Immature natural killer cell (primary cell): ENCODE measurements at places on chromosomes 1 and 21.

DNA sequence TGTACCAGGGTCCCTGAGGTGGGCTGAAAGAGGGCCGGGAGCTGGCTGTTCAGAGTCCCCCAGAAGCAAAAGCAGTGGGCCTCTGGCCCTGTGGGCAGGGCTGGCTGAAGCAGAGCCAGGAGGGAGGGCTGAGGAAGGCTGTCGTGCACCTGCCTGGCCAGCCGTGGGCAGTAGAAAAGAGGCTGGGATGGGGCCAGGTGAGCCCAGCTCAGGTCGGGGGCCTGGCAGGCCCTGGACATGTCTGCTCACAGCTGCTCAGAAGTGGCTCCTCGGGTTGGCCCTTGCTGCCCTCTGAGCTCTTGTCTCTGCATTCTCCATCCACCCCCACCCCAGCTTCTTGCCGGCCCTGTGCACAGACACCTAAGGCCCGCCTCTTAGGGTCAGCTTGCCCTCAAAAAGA, 60.0 kb downstream of the TCP10L start:
- DNase-seq: no peak
- no peak overlapping the region for H3K4me3 ChIP-seq
- H3K36me3 ChIP-seq: peaks cover 12% of the 10 kb centered on the region
- H3K4me1 ChIP-seq: no peaks in the 10 kb centered on the region
- H3K27ac ChIP-seq: no peak overlapping the region
- H3K27me3 ChIP-seq: peaks cover 4% of the 10 kb centered on the region

DNA sequence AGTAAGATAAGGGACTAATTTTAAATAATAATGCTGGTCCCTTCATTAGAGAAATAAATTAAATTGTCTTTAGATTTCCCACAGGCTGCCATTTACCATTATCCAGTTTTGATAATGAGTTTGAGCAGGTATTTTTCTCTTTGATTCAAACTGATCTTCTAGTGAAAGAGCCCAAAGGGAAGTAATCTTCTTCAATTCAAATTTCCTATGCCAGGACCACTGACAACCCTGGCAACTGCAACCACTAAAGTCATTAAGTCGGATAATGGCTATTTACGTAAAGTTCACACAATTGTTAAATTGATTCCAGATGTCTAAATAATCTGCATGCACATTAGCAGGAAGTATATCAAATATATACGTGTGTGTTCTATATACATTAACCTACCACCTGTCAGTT, 399.3 kb downstream of the PTPRC start:
- DNase-seq: no peak
- peaks cover 8% of the 10 kb centered on the region for H3K27me3 ChIP-seq
- no peak overlapping the region for H3K4me3 ChIP-seq
- no peak overlapping the region for H3K27ac ChIP-seq

DNA sequence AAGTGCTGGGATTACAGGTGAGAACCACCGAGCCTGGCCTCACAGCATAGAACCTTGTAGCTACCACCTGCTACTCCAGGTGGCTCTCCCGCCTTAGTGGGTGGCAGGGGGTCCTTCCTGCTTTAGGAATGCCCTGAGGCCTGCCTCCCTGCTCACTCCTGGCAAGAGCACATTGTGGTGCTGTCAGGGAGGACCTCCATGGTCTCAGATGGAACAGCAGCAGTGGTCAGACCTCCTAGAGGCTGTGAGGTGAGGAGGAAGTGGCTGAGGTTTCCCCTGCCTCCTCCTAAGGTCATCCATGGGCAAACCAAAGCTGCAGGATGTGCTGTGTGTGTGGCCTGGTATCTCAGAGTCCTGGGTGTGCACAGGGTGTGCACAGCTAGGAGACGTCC, 6.7 kb downstream of the SOX13 start:
- H3K4me1 ChIP-seq: peaks cover 71% of the 10 kb centered on the region
- H3K27ac ChIP-seq: peak overlapping the region; percentile 19
- peak overlapping the region; percentile 42 for H3K4me3 ChIP-seq

- H3K4me1 ChIP-seq: peaks cover 23% of the 10 kb centered on the region
- peaks cover 7% of the 10 kb centered on the region for H3K36me3 ChIP-seq
- H3K27me3 ChIP-seq: peaks cover 24% of the 10 kb centered on the region
- H3K4me3 ChIP-seq: peak overlapping the region; percentile 64
- no peak overlapping the region for H3K27ac ChIP-seq
Observed at GRCh38 chr21:46099476-46099875, 1.6 kb downstream of the COL6A2 start.

- no peak overlapping the region for H3K4me3 ChIP-seq
- DNase-seq: no peak
- no peak overlapping the region for H3K27ac ChIP-seq
- peaks cover 1% of the 10 kb centered on the region for H3K27me3 ChIP-seq
- H3K4me1 ChIP-seq: no peaks in the 10 kb centered on the region
- no peaks in the 10 kb centered on the region for H3K36me3 ChIP-seq
Observed at GRCh38 chr1:64098846-64099582, 104.4 kb upstream of the UBE2U start.

GRCh38 chr1:3198371-3199271, 129.6 kb downstream of the PRDM16 start:
- H3K4me1 ChIP-seq: no peaks in the 10 kb centered on the region
- no peaks in the 10 kb centered on the region for H3K27me3 ChIP-seq
- DNase-seq: no peak
